Head of caudate nucleus (tissue), 42 donors: ENCODE measurements at places on chromosomes 2 and 18.

- peak; percentile 42 for DNase-seq
Observed at GRCh38 chr18:11163665-11164064, 14.3 kb upstream of the PIEZO2 start.

DNA sequence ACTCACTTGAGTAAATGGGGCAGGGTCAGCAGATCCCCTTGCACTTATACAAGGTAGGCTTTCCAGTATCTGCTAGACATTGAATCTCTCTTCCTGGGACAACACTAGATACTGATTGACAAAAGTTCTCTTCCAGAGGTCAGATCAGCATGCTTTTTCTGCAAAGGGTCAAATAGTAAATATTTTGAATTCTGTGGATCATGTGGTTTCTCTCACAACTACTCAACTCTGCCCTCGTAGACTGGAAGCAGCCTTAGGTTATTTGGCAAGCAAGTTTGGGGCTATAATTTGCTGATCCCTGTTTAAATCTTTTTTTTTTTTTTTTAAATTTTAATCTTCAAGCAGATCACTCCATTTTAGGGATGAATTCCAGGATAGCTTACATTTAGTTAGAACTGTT is 17.4 kb upstream of the NABP1 start:
- no peak for DNase-seq

- DNase-seq, result no peak
Observed at GRCh38 chr2:237571551-237571950, 5.2 kb downstream of the PRLH start.

DNA sequence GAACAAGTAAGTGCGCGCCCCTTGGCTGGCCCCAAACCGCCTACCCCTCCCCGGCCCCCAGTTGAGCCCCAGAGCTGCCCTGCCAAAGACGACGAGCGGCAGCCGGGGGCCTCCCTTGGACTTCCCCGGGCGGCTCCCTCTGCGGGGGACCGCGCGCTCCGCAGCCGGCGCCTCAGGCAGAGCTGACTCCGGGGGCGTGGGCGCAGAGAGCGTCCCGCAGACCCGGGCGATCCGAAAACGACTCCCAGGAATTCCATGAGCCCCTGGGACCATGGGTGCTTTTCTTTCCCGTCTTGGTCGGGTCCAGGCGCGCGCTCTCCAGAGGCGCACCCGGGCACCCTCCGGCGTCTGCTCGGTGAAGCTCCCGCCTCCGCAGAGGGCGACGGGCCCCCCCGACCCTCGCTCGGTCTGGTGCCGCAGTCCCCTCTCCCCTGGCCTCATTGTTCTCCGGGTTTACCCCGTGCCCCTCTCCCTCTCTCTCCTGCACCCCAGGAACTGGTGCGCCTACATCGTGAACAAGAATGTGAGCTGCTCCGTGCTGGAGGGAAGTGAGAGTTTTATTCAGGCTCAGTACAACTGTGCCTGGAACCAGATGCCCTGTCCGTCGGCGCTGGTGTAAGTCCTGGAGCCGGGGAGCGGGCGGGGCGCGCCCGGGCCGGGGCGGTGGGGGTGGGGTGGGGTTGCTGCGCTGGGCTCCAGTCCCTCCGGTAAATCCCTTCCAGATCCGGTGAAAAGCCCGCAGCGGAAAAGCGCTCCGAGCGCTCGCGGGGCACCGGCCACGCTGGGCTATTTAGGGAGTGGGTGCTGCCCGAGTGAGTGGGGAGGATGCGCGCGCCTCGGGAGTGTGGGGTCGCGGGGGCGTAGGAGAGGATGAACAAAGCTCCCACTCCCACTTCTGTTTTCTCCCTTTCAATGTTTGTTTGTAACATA is 776 bp downstream of the EMILIN2 start:
- no peak for DNase-seq

GRCh38 chr18:62792016-62792415 is 76.7 kb downstream of the PHLPP1 start:
- no peak for DNase-seq

- no peak for DNase-seq
Observed at GRCh38 chr2:127482031-127482430, 44.3 kb downstream of the IWS1 start.

DNA sequence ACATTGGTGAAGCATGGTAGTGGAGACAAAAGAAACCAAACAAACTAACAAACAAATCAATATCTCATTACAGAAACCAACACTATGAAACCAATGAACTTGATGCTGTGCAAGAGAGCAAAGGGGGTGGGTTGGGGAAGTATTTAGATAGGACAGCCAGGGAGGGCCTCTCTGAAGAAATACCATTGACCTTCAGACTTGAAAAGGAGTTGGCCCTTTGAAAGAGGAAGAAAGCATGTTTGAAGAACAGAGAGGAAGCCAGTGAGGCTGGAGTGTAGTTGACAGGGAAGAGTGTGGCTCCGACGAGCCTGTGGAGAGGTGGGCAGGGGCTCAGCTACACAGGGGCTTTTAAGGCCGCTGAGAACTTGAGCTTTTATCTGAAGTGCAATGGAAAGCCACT is 151.0 kb upstream of the GATA6 start:
- no peak for DNase-seq

GRCh38 chr2:138238908-138239307 is 262.7 kb upstream of the SPOPL start:
- no peak for DNase-seq

DNA sequence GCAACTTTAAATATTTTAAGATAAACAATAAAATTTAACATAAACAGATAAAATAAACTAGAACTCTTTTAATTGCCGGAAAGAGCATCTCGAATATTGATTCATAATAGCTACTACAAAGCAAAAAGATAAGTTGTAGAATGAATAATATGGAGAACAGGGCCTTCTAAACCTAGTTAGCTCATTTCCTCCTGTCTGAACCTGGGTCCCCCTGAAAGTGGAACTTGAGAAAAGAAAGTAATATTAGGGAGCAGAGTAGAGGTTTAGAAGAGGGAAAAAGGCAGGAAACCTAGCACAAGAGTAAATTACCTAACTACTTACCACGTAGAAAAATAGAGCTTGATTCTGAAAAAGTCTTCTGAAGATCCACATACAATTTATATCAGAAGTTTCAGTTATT is 80.7 kb upstream of the NETO1 start:
- DNase-seq, result no peak

DNA sequence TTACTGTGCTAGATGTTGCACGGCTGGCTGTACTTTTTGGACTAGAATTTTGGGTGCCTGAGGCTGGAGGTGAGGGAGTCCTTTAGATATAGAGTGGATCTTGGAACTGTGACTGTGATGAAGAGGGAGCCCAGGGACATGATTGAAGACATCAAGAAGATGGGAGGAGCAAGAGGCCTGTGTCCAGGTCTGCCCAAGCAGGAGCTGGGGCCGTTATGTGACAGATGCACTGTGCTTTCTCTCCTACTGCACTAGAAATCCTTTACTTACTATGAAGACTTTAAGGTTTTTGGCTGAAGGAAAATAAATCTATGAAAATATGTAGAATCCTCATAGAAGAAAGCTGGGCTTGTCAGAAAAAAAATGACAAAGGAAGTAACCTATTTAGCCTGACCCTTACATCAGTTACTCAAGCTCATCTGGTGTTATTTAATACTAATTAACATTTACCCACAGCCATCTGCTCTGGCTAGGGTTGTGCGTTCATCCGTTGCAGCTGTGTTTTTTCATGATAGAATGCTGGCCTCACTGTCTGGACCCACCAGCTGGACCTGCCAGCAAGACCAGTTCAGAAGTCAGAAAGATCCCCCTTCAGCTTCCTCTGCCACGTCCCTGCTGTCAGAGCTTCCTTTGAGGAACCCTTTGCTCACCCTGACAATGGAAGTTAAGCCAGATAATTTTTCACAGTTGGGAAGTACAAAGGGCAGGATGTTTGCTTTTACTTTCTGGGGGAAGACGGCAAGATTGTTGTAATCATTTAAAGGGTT is 16.7 kb downstream of the TSN start:
- DNase-seq, result no peak

GRCh38 chr2:214747992-214748391 is 61.5 kb downstream of the BARD1 start:
- DNase-seq, result no peak

DNA sequence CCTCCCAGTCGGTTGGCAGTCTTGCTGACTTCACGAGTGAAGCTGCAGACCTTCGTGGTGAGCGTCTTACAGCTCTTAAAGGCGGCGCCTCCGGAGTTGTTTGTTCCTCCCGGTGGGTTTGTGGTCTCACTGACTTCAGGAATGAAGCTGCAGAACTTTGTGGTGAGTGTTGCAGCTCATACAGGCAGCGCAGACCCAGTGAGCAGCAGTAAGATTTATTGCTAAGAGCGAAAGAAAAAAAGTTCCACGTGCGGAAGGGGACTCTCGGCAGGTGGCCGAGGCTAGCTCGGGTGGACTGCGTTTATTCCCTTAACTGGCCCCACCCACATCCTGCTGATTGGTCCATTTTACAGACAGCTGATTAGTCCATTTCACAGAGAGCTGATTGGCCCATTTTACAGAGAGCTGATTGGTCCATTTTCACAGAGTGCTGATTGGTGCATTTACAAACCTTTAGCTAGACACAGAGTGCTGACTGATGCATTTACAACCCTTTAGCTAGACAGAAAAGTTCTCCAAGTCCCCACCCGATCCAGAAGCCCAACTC is 240.3 kb downstream of the LRATD1 start:
- DNase-seq, result no peak

DNA sequence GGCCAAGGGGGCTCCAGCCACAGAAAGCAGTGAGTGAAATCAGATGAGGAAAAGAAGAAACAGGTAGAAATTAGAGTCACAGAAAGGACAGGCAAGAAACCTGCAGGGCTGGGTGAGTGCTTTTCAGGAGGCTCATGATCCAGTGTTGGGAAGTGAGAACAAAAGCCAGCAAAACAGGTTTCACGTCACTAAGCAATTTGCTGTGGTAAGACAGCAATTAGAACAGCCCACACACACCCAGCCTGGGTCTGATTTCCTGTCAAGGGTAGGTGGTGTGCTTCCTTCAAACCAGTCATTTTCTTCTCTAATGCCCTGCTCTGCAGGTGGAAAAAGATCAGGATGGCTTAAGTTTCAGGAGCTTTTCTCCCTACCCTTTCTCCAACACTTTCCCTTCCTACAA is 52.9 kb upstream of the XDH start:
- DNase-seq, result peak; percentile 51

DNA sequence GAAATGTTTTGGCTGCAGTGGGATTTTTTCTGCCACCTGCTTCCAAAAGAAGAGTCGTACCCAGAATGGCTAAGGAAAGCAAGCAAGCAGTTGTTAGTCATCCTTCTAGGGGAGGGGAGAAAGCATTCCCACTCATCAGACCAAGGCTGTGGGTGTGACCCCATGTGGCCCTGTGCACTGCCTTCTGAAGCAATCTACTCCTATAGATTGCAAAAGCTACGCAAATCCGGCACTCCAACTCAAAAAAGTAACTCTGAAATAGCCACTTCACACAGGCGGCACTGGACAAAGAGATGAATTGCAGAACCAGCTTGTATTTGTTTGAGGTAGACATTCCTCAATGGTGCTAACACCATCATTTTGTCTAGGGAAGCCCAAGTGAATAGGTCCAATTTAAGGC is 44.3 kb downstream of the ST3GAL5 start:
- DNase-seq, result peak; percentile 47

- no peak for DNase-seq
Observed at GRCh38 chr18:59691996-59692395, 5.2 kb downstream of the CCBE1 start.

DNA sequence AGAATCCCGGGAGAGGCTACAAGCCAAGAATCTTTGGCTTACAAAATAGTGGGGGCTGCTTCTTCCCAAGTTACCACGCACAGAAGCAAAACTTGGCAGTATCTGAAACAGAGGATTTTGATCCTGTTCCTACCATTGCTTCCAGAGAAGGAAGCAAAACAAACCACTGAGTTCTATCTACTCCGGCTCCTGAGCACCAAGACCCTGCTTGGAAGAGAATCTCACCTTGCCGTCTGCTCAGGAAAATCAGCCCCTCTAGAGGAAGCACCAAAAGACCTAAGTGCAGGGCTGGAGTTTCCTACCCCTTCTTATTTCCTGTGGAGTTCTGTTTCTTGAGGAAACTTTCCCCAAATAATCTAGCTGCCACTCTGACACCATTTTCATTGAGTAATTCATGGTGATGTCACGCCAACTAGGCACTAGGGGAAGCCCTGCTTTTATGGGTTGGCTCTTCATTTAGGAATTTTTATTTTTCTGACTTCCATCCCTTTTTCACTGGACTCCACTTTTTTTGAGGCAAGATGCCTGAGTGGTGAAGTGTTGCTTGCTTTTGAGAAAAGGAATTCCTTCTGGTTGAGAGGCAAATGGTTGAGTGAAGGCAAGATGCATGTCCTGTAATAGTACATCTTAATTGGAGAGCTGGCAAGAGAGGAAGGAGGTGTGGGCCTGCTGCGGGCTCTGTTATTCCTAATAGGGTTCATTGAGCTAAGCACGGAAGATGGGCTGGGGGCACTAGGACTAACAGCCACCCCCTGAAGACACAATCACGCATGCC is 36.8 kb upstream of the EML4 start:
- DNase-seq, result no peak

GRCh38 chr2:160205505-160205904 is 5.4 kb upstream of the ITGB6 start:
- no peak for DNase-seq

GRCh38 chr2:7262727-7263126 is 345.5 kb downstream of the RNF144A start:
- no peak for DNase-seq

DNA sequence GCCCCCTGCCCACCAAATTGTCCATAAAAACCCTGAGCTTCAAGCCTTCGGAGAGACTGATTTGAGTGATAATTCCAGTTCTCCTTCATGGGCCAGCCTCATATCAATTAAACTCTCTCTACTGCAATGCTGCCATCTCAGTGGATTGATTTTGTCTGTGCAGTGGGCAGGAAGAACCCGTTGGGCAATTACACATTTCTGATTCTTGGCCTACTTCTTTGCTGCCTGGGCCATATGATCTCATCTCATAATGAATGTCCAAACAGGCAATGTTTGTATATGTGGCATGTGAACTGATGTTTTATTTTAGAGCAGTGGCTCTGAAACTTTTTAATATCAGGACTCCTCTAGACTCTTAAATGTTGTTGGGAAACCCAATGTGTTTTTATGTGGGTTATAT is 101.2 kb upstream of the SLC38A11 start:
- no peak for DNase-seq

DNA sequence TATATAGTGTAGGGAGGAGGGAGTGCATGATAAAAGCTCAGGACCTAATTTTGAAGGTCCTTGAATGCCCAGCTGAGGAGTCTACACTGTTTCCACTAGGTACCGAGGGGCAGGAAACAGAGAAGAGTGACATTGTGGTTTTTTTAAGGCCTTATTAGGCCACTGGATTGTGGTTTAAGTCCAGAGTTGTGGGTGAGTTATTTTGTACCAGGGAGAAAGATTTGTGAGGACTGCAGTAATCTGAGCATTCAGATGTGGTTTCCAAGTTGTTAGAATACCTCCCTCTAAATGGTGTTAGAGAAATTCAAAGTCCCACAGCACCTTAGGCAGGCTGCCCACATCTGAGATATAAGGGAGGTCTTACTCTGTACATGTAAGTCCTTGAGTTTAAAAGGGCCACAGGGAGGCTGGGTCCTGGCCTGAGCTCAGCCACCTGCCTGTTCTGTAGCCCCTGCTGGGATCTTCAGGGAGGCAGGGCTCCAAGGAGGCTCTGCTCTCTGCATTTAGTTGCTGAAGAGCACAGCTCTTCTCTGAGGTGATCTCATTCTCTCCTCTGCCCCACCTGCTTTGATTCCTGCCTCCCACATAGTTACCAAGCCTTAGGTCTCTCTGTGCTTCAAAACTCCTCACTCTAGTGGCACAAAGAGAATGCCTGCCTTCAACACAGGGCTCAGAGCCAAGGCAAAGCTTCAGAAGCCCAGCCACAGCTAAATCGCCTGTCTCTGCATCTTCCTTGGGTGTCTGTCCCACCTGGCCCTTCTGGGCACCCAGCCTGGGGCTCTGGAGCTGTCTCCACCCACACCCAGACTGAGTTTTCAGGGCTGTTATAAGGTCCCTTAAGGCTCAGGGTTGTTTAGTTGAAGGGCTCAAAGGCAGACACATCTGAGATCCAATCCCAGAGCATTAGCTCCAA is 88.1 kb downstream of the VSNL1 start:
- peak; percentile 54 for DNase-seq
